ENCODE measurements at places on chromosomes 2 and 18.

- no peak for DNase-seq
Observed at GRCh38 chr2:29304399-29305060, 189.3 kb downstream of the CLIP4 start.

DNA sequence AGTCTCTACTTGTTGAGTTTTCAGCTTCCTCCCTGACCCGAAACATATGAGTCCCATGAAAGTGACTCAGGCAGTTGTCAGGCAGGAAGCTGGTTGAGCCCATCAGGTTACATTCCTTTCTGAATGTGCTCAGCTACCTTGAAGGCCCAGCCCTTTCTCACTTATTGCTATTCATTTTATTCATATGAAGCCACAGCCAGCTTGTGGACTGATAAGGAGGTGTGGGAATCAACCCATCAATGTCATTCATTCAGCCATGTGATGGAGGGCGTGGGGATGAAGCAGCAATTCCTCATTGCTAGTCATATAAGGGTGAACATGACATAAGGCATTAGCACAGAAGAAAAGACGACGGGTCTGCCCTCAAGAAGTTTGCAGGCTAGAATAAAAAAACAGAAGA lies 5.3 kb upstream of the VPS4B start:
- no peak for DNase-seq

DNA sequence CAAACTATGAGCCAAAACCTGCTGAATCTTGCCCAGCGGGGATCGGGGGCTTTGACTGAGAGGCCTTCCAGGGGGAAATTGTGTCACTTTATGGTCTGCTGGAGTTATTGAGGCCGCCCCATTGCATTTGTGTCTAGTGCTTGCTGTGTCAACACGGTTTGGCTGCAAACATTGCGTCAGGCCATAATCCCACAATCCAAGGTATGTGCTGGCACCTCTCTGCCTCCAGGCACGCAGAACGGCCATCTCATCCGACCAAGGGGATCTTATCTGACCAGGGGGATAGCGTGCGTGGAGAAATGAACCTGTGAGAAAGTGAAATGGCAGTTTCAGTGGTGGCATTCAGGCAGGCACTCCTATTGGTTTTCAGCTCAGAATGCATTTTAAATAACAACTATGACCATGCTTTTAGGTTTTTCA lies 18.1 kb upstream of the LYPD6B start:
- no peak for DNase-seq

- no peak for DNase-seq
Observed at GRCh38 chr2:188582211-188582610, 290.5 kb downstream of the GULP1 start.

DNA sequence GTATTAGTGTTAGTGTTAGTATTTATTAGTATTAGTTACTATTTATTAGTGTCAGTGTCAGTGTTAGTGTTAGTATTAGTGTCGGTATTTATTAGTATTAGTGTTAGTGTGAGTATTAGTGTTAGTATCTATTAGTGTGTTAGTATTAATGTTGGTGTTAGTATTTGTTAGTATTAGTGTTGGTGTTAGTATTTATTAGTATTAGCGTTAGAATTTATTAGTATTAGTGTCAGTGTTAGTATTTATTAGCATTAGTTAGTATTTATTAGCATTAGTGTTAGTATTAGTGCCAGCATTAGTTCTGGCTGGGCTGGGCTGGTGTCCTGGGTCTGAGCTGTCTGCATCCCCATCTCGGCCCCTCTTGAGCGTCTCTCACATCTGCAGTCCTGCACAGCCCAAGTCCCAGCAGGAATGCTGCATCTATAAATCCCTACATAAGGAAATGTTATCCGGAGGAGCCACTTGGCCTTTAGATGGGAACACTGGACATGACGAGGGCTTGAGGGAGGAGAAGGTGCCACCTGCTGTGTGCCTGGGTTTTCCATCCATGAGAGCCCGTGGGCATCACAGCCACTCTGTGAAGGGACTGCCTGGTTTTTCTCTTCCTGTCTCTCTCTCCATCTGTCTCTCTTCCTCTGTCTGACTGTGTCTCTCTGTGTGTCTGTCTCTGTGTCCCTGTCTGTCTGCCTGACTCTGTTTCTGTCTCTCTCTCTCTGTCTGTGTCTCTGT lies 33.6 kb downstream of the TWIST2 start:
- peak; percentile 19 for DNase-seq

DNA sequence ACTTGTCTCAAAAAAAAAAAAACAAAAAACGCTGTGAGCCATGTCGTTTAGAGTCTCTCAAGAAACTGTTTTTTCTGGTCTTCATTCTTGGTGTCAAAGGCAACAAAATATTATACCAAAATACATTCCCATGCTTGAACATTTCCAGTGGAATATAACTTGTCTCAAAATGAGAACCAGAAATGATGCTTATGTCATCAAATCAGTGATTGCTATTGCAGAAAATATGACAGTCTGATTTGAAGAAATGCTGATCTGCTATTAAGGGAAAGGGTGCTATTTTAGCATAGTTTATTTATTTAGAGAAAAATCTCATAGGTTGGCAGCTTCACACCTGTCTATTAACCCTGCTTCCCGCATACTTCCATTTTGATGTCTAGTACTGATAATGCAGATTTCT lies 82.4 kb upstream of the ACSL3 start:
- no peak for DNase-seq

GRCh38 chr2:128809259-128809636 lies 490.6 kb upstream of the HS6ST1 start:
- no peak for DNase-seq

- peak; percentile 10 for DNase-seq
Observed at GRCh38 chr2:126858436-126858835, 40.3 kb upstream of the TEX51 start.

- no peak for DNase-seq
Observed at GRCh38 chr2:176490061-176490861, 221.0 kb downstream of the MTX2 start.

DNA sequence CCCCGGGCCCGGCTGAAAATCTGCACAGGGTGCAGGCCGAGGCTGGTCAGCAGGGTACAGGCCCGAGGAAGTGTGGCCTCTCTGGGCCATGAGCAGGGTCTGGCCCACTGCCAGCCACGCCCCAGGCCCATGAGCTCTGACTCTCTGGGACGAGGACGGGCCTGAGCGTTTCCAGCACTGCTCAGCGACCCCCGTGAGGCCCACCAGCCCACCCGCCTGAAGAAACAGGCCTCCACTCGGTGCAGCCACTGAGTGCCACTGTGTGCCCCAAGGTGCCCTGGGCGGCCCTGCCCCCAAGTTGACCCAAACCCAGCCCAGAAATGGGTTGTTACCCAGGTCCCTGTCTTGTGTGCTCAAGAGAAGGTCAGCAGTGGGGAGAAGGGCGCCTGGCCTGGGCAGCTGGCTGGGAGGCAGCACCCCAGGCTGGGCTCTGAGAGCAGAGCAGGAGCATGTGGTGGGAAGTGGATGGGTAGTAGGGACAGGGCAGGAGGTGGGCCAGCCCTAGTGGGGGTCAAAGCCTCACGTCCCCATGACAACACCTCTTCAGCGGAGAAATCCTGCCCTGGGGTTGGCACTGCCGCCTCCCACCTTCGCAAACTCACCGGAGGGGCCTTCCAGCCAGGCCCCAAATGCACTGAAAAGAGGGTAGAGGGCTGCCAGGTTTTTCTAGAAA lies 2.1 kb upstream of the SNED1 start:
- no peak for DNase-seq

GRCh38 chr2:144516981-144517865 lies 2.7 kb downstream of the ZEB2 start:
- peak; percentile 55 for DNase-seq

DNA sequence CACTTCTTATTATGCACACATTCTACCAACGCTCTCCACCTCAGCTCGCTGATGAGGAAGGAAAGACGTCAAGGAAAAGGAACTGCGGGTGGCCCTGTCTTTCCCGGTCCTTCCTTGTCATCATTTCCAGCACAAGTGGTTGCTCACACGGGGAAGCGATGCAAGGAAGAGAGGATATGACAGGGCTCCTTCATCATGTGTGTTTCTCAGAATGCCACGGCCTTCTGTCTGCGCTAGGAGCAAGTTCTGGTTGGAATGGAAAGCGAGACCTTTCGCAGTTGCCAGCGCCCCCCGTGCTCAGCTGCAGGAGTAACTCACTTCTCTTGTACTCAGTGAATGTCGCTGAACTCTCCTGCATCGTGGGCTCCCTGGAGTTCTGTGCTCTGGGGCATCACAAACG lies 191.8 kb upstream of the GLI2 start:
- no peak for DNase-seq

DNA sequence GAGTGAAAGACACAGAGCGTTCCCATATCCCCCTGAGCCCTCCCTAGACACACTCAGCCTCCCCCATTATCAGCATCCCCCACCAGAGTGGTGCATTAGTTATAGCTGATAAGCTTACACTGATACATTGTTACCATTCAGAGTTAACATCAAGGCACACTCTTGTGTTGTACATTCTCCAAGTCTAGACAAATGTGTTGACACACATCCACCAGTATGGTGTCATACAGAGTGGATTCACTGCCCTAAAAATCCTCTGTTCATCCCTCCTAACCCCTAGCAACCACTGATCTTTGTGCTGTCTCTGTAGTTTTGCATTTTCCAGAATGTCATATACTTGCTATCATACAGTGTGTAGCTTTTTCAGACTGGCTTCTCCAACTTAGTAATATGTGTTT lies 78.0 kb upstream of the RPL31 start:
- DNase-seq: no peak

DNA sequence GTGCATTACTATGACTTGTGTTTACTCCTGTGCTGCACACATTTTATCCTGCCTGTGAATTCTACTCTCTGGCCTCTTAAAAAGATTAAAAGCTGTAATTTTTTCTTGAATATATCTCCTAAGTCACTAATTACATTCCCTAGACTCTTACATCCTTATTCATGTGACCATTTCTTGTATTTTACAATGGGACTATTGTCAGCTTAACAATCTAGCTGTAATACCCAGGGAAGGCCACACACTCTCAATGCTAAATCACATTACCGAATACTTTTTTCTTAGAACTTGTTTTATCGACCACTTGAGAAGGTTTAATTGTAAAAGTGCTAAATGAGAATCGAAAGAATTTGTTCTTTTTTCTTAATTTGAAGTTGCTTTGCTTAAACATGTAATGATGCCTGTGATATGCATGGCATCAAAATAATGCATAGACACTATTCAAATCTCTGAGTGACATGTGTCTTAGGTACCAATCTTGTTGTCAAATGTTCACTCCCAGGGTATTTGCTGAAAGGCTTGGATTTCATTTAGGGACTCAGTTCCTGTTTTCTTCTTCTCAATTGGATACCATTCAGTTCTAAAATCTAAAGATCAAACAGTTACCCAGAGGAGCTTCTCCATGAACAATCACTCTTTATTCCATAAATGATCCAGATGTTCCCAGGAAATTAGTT lies 498.5 kb downstream of the DPP10 start:
- no peak for DNase-seq

DNA sequence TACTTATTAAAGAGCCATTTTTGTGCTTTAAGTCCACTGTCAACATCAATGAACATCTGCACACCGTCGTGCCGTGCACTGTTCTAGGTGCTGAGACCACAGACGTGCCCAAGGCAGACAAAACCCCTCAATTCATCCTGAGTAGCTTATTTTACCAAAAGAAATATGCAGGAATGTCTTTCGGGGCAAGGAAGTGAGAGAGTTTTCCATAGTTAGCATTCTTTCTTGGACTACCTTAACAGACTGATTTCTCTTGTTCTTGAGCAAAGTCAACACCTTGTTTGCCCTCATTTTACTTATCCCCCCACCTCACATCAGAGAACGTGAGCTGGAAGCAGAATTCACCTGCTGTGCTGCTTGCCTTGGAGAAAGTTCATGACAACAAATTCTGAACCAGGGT lies 69.3 kb downstream of the GATA6 start:
- DNase-seq: no peak

- no peak for DNase-seq
Observed at GRCh38 chr2:205967391-205968075, 118.4 kb downstream of the INO80D start.

- DNase-seq: no peak
Observed at GRCh38 chr18:33239298-33239697, 201.2 kb downstream of the CCDC178 start.

GRCh38 chr2:151840216-151841046 lies 12.2 kb upstream of the ARL5A start:
- DNase-seq: no peak

- no peak for DNase-seq
Observed at GRCh38 chr2:226611196-226611943, 188.2 kb downstream of the IRS1 start.

DNA sequence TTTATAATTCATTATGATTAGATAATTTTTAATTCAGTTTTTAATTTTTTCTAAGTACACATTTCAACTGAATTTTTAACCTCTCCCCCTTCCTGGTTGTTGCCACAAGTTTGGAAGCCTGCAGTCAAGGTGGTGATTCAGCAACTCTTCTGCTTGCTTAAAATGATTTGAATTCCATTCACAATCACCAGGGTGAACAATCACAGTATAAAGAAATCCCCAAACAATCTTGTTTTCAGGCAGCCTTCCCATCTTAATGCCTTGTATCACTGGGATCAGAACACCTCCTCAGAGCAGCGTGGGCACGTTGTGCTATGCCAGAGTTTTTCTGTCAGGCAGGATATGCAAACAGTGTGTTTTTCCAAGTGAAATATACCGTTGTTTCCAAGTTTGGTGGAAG lies 46.7 kb upstream of the BARD1 start:
- DNase-seq: no peak

DNA sequence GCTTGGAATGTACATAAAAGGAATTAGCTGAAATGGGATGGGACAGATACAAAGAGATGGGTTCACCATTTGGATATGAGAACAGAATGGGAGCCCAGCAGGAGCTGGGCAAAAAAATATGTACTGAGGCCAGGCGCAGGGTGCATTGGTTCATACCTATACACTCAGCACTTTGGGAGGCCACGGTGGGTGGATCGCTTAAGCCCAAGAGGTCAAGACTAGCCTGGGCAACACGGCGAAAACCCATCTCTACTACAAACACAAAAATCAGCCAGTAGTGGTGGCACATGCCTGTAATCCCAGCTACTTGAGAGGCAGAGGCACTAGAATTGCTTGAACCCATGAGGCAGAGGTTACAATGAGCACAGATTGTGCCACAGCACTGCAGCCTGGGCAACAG lies 30.4 kb downstream of the SCN7A start:
- no peak for DNase-seq

DNA sequence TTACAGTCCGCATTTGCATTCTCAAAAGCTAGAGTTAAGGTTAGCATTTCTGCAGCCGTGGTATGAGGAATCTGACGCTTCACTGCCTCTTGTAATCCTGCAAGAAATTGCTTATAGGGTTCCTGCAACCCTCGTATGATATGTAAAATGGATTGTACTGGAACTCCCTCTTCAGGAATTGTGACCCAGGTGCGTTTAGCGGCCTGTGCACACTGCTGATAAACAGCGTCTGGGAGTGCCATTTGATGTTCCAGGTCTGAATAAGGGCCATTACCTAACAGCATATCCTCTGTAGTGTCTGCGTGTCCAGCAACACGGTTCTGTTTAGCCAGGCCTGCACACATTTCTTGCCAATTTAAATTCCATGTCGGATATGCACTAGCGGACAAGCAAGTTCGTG lies 42.5 kb downstream of the CXCR4 start:
- no peak for DNase-seq

- no peak for DNase-seq
Observed at GRCh38 chr2:166841152-166841551, 47.1 kb upstream of the XIRP2 start.

Data from stimulated activated CD4-positive, alpha-beta T cell treated with anti-CD3 and anti-CD28 coated beads, Interleukin-2, amount 100 ng/mL, for 24 hours (primary cell).